GM23248 (cell line): ENCODE measurements at places on chromosomes 16 and 17.

GRCh38 chr16:66272461-66272860 lies 94.0 kb upstream of the CDH5 start:
- no peak for DNase-seq

DNA sequence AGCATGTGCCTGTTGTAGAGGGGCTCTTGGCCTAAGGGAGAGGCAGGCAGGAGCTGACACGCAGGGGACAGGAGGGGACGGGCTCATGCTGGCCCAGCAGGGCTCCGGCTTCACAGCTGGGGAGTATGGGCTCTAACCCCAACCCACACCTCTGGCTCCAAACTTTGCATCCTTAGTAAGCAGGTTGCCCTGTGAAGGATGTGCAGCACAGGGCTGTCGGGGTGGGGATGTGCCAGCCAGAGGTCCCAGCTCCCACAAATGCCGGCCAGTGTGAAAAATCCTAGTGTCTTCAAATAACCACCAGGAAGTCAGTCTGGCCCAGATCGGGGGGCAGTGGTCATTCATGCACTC lies 14.0 kb upstream of the FAM83G start:
- no peak for DNase-seq

DNA sequence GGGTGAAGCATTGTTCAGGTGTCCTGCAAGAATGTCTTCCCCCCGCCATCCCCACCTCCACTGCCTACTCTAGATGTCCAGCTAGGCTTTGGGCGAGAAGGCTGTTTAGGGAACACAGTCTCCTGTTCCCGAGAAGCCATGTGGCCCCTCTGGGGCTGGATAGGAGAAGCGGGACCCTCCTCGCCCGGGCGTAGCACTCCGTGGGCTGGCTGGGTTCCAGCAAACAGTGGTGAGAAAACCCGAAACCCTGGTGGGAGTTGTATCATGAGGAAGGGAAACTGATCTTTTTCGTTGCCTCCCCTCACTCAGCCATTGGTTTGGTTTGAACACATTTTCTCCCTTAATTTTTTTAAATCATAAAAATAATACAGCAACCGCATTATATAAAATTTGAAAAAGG lies 56.6 kb downstream of the IRF8 start:
- DNase-seq: no peak

- DNase-seq: no peak
These were observed 15.1 kb upstream of the CSNK2A2 start for GRCh38 chr16:58212824-58213655.

GRCh38 chr16:88754912-88755744 lies 29.9 kb downstream of the PIEZO1 start:
- DNase-seq: peak; percentile 83

- no peak for DNase-seq
These were observed 25.3 kb downstream of the LITAF start for GRCh38 chr16:11561454-11561805.

DNA sequence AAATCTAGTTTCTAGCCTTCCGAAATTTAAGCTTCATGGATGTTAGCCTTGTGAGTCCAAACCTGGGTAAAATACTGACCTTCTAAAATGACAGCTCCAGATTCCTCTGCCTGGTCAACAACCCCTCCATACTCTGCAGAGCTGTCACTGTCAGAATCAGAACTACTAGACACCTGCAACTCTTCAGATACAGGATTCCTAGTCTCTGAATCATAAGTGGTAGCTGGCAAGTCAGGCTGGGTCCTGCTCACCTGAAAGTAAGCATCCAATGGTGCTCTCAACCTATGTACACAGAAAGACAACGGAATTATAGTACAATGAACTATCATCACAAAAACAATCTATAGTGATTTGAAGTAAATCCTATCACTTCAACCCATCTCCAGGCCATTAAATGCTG lies 14.8 kb downstream of the RFWD3 start:
- DNase-seq: no peak

DNA sequence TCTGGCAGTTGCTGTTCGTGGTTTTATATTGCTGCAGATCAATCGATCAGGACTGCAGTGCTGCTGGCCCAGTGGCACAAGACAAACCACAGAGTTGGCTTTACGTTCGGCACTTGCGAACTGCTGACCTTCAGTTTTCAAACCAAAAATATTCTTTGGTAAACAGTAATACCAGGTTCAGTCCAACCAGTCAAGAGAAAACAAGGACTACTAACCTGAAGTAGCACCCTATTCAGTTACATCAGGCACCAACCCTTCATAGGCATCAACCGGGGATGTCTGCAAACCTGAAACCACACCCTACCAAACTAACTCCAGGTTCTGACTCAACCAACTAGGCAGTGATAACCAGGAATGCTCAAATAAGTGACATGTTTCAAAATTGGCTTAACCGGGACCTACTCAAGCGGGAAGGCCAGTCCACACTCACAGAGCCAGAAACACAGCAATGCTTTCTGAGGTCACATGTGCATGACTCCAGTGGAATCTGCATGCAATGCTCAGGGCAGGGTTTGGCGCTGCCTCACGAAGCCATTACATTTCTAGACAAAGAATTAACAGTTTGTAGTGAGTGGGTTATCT lies 91.1 kb downstream of the SMG6 start:
- peak; percentile 93 for DNase-seq

- DNase-seq: no peak
These were observed 14.9 kb downstream of the USP7 start for GRCh38 chr16:8948831-8949230.

DNA sequence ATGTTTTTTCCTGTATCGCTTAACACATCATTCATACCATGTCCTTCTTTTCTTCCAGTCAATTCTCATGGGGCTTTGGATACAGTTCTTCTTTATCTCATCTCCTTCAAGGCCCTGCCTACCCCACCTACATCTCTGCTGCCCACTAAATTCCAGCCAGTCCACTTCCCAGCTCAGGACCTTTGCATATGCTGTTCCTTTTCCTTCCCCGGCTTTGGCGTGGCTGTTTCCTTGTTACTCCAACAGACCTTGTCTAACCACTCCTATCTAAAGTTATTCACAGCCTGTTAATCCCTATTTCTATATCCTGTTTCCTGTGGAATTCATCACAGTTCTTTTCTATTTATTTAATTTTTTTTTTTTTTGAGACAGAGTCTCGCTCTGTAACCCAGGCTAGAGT lies 6.6 kb upstream of the STAT3 start:
- DNase-seq: no peak

- no peak for DNase-seq
These were observed 6.9 kb upstream of the DHRS7B start for GRCh38 chr17:21119919-21120249.

DNA sequence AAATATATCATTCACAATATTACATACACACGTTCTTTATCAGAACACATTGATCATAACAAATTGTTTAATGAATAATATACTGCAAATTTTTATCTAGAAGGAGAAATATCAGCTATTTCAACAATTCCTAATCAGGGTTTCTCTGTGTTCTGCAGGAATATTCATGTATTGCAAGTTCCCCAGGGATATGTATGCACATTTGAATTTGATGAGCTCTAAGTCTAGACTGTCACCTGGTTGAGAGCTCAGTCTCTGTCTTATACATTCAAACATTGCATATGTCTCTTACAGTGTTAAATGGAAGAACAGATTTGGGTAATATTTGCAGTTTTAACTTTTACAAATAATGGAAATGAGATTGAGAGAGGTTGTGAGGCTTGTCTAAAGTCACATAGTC lies 829.7 kb downstream of the CDH11 start:
- DNase-seq: no peak

- peak; percentile 50 for DNase-seq
These were observed 246.6 kb upstream of the RPL38 start for GRCh38 chr17:73956595-73957465.

GRCh38 chr16:47634727-47635126 lies 173.6 kb downstream of the PHKB start:
- no peak for DNase-seq
